Glomerular endothelial cell (primary cell): ENCODE measurements at places on chromosomes 3 and 15.

GRCh38 chr15:44471885-44472455, 44.5 kb downstream of the CTDSPL2 start:
- DNase-seq: no peak

DNA sequence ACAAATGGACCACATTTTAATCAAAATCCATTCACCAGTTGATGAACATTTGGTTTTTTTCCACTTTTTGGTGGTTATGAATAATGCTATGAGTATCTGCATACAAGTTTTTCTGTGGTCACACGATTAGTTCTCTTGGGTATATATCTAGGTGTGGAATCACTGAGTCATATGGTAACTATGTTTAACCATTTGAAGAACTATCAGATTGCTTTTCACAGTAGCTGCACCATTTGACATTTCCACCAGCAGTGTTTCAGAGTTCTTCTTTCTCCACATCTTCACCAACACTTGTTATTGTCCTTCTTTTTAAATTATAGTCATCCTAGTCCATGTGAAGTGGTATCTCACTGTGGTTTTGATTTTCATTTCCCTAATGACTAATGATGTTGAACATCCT, 33.3 kb upstream of the ATG7 start:
- no peak for DNase-seq

DNA sequence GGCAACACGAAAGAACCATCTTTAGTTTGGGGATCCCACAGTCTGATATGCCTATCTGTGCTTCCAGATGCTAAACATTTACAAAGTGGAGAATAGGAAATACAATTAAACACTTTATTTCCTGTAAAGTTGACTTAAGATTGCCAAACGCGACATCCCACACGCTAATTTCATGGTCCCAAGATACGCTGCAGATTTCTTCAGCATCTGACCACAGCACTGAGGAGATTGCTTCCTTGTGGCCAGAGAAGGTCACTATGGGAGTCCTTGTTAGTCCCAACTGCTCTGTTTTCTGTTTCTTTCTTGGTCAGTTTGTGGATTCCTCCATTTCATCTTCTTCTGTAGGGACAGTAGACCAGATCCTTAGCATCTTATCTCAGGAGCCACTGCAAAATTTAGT, 43.3 kb downstream of the ASB7 start:
- DNase-seq: no peak

DNA sequence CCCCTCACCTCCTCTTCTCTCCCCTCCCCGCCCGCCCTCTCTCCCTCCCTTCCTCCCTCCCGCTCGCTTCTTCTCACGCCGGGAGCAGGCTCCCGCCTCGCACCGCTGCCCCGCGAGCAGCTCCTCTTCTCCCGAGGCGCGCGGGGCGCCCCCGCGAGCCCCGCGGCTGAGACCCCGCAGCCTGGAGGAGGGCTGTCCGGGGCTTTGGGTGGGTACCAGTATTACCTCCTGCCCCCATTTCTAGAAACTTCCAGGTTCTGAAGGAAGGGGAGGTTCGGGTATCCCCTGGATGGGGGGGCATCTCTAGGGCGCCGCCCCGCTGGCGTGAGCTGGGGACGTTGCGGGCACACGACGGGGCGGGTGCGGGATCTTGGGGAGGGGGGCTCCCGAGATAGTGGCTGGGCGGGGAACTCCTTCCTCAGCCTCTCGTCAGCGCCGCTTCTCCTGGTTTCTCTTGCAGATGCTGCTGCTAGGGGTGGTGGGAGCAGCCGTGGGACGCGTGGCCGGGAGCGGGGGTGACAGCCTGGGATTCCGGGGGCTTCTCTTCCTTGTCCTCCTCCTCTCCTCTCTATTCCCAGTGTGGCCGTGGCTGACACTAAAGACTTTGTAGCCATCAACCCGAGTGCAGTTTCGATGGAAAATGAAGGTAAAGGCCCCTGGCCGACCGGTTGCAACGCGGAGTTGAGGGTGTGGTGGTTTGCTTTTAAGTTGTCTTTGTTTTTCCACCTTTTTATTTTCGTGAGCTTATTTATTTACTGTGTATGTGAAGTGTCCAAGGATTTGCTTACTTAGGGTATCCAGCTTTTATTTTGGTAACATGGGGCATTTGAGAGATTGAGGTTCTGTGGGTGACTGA, 474 bp downstream of the ATP2C1 start:
- no peak for DNase-seq

GRCh38 chr3:29381595-29381994, 100.7 kb downstream of the RBMS3 start:
- DNase-seq: no peak

DNA sequence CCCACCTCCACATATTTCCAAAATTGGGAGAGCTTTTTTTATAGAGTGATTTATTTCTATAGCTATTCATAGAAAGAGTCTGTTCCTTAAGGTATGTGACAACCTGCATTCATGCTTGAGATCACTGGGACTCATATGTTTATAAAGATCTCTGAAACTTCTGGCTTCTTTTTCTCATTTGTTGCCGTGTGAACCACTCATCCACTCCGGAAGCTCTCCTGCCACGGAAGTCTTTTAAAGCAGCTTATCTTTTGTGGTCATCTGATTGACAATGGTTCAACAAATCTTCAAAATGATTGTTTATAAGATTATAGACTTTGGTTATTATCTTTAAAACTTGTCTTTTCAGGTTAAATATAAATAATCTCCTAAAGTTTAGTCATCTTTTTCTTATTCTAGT, 260.5 kb downstream of the C3orf38 start:
- DNase-seq: no peak
